ENCODE measurements at places on chromosomes 12 and 14.

DNA sequence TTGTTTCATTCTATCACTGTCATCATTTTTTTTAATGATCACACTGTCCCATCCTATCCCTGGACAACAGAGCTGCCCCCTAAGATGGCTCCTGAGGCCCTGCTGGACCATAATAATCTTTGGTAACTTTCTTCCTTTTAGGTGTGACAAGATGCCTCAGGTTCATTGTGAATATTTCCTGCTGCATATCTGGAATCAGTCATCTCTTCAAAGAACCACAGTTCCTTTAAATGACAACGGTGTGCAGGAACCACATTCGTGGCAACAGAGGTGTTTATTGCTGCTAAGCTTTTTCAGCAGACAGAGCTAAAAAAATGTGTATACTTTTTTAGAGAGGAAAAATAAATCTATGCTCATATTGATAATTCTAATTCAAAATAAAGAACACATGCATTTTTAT, 312.9 kb downstream of the MED13L start:
- no peak for DNase-seq

DNA sequence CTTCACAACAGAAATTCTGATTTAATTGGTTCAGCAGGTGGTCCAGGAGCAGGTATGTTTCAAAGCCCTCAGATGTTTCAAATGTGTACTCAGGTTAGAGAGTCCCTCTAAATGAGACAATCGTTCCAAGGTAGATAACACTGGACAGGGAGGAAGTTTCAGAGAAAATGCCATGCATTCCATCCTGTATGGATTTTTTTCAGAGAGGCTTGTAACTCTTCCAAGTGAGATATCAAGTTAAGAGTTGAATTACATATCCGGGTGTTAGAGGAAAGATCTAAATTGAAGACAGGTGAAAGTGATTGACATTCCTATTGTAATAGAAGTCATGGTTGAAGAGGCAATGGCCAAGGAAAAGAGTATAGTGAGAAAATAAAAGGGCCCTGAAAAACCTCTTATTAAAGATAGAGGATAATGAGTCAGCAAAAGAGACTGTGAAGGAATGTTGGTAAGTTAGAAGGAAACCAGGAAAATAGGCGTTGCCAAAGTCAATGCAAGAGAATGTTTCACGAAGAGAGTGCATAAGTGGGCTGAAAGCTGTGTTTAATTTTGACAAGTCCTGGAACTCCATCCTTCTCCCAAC, 105.8 kb downstream of the BMP4 start:
- no peak for DNase-seq

GRCh38 chr14:100881211-100882025, 22.1 kb downstream of the RTL1 start:
- no peak for DNase-seq

- no peak for DNase-seq
Measured at GRCh38 chr14:38808734-38809455, 294.1 kb downstream of the SEC23A start.

- DNase-seq, result no peak
Measured at GRCh38 chr12:58703866-58704265, 216.4 kb downstream of the LRIG3 start.

DNA sequence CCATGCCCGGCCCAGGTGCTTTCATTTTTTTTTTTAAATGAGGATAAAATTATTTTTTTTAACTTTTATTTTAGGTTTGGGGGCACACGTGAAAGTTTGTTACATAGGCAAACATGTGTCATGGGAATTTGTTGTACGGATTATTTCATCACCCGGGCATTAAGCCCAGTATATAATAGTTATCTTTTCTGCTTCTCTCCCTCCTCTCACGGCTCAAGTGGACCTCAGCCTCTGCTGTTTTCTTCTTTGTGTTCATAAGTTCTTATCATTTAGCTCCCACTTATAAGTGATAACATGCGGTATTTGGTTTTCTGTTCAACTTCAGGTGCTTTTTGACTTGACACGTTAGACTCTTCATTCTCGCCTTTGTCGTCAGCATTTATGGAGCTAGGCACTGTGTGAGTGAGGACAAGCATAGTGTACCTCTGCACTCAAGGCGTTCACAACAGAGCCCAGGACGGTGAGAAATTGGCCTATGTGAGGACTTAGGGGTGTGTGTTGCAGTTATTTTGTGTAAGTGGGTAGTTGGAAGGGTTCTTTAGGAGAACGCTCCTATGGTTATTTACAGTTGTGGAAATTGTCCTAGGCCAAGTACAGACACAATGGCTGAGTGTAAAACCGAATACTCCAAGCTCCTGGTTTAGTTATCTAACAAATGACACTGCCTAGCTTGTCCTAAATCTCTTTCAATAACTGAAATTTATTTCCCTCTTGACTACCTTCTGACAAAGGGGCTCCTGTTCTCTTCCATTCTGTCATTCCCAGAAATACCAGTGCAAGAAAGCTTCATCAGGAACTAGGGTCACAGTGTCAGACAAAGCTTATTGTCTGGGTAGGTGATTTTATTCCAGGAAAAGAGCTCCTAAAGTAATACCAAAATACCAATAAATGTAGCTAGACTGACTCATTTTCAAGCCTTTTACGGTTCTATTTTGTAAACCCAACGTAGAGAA, 200.5 kb upstream of the PRICKLE1 start:
- DNase-seq, result no peak

DNA sequence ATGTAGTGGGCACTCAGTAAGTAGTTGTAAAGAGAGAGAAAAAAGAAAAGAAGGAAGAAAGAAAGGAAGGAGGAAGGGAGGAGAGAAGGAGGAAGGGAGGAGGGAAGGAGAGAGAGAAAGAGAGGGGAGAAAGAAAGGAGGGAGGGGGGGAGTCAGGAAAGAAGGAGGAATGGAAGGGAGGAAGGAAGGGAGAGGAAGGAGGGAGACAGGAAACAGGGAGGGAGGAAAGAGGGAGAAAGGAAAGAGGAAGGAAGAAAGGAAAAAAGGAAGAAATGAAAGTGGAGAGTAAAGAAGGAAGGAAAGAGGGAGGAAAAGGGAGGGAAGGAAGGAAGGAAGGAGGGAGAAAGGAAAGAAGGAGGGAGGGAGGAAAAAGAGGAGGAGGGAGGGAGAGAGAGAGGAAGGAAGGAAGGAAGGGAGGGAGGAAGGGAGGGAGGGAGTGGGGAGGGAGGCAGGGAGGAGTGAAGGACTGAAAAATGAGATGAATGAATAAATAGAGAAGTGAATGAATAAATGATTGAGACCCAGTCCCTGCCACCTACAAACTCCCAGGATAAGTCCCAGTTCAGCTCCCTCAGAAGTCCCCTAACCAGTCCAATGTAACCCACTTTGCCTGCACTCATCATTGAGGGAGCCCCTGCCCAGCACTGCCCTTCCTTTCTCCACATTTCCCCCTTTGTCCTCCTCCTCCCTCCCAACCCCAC, 739.0 kb upstream of the TBX3 start:
- no peak for DNase-seq

- no peak for DNase-seq
Measured at GRCh38 chr12:92312463-92312964, 166.9 kb upstream of the BTG1 start.

GRCh38 chr12:119446459-119446858, 111.9 kb downstream of the CCDC60 start:
- no peak for DNase-seq

DNA sequence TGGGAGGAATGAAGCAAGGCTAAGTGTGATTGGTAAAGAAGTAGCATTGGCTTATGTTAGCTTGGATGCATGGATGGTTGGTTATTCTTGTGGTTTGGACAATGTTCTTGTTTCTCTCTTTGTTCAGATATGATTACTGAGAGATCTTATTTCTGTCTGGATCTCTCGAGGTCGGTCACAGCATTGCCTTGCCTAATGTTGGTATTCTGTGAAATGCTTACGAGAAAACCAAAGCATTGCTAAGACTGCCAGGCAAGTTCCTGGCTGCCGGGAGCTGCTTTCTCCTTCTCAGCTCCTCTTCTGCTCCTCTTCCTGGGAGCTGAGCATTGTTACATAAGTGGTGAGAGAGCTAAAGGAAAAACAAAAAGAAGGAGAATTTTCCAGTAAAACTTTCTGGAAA, 7.4 kb upstream of the RND1 start:
- no peak for DNase-seq

DNA sequence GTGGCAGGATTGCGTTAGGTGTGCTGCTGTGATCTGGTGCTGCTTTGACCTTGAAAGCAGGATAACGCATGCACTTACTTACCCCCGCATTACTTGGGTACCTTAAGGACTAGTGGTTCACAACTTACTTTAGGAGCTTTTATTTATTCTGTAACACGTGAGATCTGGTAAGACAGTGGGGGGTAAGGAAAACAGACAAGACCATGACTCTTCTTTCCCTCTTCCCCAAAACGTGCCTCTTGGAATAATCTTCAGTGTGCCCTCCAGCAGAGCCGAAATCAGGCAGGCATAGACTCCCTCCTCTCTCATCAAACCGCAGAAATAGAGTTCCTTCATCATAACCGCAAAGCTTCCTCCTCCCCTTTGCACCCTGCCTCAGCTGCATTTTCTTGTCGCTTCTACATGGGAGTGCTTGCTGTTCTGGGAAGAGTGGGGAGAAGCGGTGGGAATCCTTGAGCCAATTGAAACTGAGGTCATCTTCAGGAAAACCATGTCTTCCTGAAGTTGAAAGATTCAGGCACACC, 43.4 kb downstream of the RAD52 start:
- no peak for DNase-seq

DNA sequence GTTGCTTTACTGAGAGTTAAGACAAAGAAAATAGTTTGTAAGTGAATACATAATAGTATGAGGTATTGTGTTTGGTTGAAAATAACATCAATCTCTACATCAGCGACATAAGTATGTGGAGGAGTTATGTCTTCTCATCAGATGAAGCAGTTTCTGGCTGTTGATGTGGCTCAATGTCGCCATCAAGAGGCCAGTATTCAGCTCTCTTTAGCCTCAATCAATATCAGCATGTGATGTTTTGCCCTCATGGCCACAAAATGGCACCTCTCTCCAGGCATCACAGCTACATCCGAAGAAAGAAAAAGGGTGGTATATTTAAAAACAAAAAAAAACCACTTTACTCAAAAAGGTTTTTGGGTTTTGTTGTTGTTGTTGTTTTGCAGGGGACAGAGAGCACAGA, 302.3 kb upstream of the TMEM132C start:
- DNase-seq, result no peak

DNA sequence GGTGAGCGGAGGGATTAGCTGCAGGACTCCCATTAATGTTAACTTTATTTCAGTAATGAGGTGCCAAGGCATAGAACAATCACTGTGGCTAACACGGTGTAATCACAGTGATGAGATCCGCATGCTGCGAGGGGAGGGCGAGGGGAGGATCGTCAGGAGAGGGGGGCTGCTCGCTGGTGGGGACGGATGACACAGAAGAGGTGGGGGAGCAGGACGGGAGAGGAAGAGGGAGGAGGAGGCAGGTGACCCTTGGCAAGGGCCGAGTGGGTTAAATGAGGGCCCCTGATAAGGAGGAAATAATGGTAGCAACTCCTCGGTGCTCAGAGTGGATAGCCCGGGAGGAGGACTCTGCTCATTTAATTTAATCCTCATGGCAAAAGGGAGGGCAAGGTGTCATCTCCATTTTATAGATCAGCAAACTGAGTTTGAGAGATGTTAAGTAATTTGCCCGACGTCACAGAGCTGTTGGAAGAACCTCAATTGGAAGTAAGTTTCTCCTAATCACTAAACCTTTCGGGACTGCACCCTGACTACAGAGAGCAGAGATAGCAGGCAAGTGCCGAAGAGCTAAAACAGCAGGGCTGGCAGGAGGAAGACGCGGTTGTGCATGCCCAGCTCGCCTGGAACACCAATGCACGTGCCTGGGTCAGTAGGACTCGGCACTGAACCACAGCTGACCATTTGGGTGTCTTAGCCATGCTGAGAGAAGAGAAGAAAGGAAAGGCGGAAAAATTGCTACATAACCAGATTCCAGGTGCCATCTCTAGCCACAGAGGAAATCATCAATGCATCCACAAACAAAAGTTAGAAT, 43.0 kb downstream of the SPRING1 start:
- DNase-seq, result no peak

DNA sequence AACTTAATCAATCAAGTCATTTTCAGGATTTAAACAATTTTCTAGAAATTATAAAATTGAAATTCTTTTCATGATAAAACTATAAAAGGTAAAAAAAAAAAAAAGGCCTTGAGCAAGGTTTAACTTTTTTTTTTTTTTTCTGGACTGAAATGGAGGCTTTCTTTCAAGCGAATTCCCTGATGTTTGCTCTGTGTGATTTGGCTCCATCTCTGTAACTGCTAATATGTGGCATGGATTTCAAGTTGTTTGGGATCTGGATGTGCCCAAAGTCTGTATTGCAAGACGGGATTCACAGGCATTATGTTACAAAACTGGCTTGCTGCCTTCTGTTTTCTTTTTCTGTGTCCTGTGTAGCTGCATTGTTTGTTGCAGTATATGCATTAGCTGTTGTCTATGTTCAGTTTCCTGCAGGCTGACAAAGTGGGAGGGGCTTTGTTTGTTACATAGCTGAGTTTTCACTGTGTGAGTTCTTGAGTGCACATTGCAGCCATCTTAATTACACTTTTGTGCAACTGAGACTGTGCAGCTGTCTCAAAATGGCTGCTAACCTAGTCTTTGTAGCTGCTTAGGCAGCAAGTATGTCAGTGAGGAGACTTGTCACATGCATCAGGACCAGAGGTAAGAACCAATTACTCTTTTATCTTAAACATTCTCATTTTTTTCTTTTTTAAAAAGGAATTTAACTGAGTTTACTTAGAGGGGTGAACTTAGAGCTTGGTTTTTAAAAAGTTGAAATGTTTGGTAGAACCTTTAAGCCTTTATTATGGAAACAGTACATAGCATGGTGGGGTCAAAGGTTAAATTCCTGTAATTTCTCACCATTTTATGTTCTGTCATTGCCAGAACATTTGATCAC, 19.5 kb downstream of the ATF7IP start:
- no peak for DNase-seq

- no peak for DNase-seq
Measured at GRCh38 chr12:106118-106591, 39.6 kb downstream of the IQSEC3 start.

- DNase-seq, result no peak
Measured at GRCh38 chr12:115146453-115146852, 462.5 kb upstream of the TBX3 start.

DNA sequence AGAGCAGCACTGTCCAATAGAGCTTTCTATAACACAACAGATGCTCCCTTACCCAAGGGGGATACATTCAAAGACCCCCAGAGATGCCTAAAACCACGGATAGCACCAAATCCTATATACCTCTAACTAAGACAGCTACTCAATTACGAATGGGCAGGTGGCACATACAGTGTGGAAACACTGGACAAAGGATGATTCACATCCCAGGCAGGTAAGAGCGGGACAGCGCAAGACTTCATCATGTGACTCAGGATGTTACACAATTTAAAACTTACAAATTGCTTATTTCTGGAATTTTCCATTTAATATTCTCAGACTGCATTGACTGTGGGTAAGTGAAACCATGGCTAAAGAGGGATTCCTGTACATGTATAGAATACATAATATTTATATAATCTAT, 5.5 kb upstream of the HCFC2 start:
- DNase-seq, result no peak

- DNase-seq, result no peak
Measured at GRCh38 chr12:25719505-25719904, 166.4 kb upstream of the LMNTD1 start.

GRCh38 chr12:127290251-127290650, 976.7 kb upstream of the TMEM132C start:
- no peak for DNase-seq

GRCh38 chr12:93974252-93974651, 174.1 kb upstream of the PLXNC1 start:
- no peak for DNase-seq

- DNase-seq, result no peak
Measured at GRCh38 chr14:101241807-101242278, 319.5 kb upstream of the DIO3 start.

GRCh38 chr12:45658020-45658419, 71.5 kb upstream of the ARID2 start:
- DNase-seq, result no peak
